Thymus (tissue), 14 donors: ENCODE measurements at places on chromosomes 16 and 17. TPM values are rescaled to one million over a fixed set of nuclear protein-coding genes. Genes with fewer than 3 reads are reported as not detected.

GRCh38 chr17:2194889-2195335 is 108.7 kb downstream of the SMG6 start:
- peaks cover 58% of the 10 kb centered on the region for H3K4me1 ChIP-seq
- DNase-seq = no peak
- H3K27me3 ChIP-seq = no peaks in the 10 kb centered on the region

GRCh38 chr16:10954903-10955302 is 10.5 kb downstream of the CLEC16A start:
- DNase-seq = no peak
- H3K27ac ChIP-seq = no peak overlapping the region
- no peaks in the 10 kb centered on the region for H3K4me1 ChIP-seq
- peaks cover 9% of the 10 kb centered on the region for H3K36me3 ChIP-seq
- no peak overlapping the region for H3K4me3 ChIP-seq

- no peak overlapping the region for H3K27ac ChIP-seq
- no peak for DNase-seq
- H3K4me3 ChIP-seq = no peak overlapping the region
- H3K27me3 ChIP-seq = peaks cover 7% of the 10 kb centered on the region
Measured at GRCh38 chr17:76122431-76123190, 18.4 kb downstream of the FOXJ1 start.

- H3K27ac ChIP-seq = no peak overlapping the region
- no peaks in the 10 kb centered on the region for H3K4me1 ChIP-seq
- no peaks in the 10 kb centered on the region for H3K27me3 ChIP-seq
- no peaks in the 10 kb centered on the region for H3K36me3 ChIP-seq
- no peak for DNase-seq
Measured at GRCh38 chr17:68775969-68776368, 174.8 kb upstream of the FAM20A start.

- no peak for DNase-seq
- no peak overlapping the region for H3K4me3 ChIP-seq
- H3K27me3 ChIP-seq = no peaks in the 10 kb centered on the region
Measured at GRCh38 chr17:77965352-77965751, 6.8 kb downstream of the TNRC6C start.

GRCh38 chr17:41917679-41918313 is 955 bp downstream of the ACLY start:
- no peak overlapping the region for H3K27ac ChIP-seq
- peak overlapping the region; percentile 100 for H3K4me3 ChIP-seq
- peaks cover 25% of the 10 kb centered on the region for H3K4me1 ChIP-seq

DNA sequence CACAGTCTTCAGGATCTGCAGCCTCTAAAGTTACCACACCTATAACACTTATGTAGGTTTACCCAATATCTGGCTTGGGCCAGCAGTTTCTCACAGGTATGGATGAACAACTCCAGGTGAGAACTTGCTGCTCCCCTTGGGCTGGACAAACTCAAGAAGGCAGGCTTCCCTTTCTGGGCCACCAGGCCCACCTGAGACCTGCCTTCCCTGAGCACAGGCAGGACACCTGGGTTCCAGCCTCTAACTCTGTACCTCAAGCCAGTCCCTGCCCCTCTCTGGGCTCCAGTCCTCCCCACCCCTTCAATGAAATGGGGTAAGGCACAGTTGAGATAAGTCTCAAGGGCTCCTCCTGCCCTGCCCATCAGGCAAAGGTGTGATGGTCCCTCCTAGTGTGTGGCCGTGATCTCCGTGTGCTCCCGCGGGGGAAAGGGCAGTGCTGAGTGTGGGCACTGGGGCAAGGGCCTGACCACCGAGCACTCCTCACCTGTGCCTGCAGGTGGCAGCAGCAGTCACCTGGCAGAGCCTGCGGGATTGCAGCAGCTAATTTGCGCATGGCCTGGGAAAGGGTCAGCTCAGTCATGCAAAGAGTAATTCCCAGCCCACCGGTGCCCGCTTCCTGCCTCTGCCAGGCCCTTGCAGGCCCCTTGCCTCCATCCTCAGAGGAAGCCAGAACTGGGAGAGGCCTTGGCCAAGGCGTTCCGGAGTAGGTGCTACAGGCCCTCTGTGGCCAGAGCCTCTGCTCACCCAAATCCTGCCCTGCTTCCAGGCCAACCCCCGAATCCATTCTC is 28.2 kb upstream of the ADGRG1 start:
- peaks cover 33% of the 10 kb centered on the region for H3K4me1 ChIP-seq
- H3K4me3 ChIP-seq = no peak overlapping the region
- H3K36me3 ChIP-seq = no peaks in the 10 kb centered on the region
- peak; percentile 45 for DNase-seq
- no peaks in the 10 kb centered on the region for H3K27me3 ChIP-seq

DNA sequence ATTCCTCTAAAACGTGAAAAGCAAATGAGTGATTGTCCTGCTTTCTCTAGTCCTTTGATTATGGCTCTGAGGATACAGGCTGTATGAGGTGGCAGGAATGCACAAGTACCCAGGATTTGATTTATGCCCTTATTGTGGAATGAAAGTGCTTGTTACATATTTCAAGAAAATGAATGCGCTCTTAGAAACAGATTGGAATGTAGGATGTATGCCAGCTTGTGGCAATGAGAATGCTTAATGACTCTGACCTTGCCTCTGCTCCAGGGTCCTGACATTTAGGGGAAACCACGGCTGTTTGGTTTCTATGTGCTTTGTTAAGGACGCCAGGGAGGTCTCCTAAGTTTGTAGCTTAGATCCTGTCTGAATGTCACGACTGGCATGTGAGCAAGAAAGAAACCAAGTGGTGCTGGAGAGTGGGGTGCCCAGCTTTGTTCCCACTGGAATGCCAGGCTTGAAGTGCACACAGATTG is 22.0 kb downstream of the PRCD start:
- peaks cover 33% of the 10 kb centered on the region for H3K36me3 ChIP-seq
- no peak overlapping the region for H3K4me3 ChIP-seq
- no peak for DNase-seq
- peaks cover 25% of the 10 kb centered on the region for H3K4me1 ChIP-seq

- H3K36me3 ChIP-seq = peaks cover 80% of the 10 kb centered on the region
- H3K27ac ChIP-seq = no peak overlapping the region
- DNase-seq = no peak
- peaks cover 5% of the 10 kb centered on the region for H3K4me1 ChIP-seq
Measured at GRCh38 chr16:57469046-57469445, 6.6 kb downstream of the POLR2C start.

GRCh38 chr17:2271985-2272702 is 31.4 kb downstream of the SMG6 start:
- peaks cover 3% of the 10 kb centered on the region for H3K4me1 ChIP-seq
- H3K27ac ChIP-seq = no peak overlapping the region
- no peak for DNase-seq
- no peaks in the 10 kb centered on the region for H3K36me3 ChIP-seq
- H3K27me3 ChIP-seq = no peaks in the 10 kb centered on the region
- no peak overlapping the region for H3K4me3 ChIP-seq

- DNase-seq = no peak
- no peak overlapping the region for H3K4me3 ChIP-seq
- no peak overlapping the region for H3K27ac ChIP-seq
- H3K27me3 ChIP-seq = no peaks in the 10 kb centered on the region
- no peaks in the 10 kb centered on the region for H3K36me3 ChIP-seq
- H3K4me1 ChIP-seq = no peaks in the 10 kb centered on the region
Measured at GRCh38 chr17:44920565-44920940, 5.3 kb upstream of the GFAP start.

- H3K27me3 ChIP-seq = no peaks in the 10 kb centered on the region
- H3K27ac ChIP-seq = peak overlapping the region; percentile 60
- no peak overlapping the region for H3K4me3 ChIP-seq
- peaks cover 26% of the 10 kb centered on the region for H3K4me1 ChIP-seq
- peak; percentile 24 for DNase-seq
Measured at GRCh38 chr17:41717408-41718286, 5.5 kb downstream of the GAST start.

- DNase-seq = no peak
- peaks cover 13% of the 10 kb centered on the region for H3K4me1 ChIP-seq
- H3K27ac ChIP-seq = no peak overlapping the region
- H3K4me3 ChIP-seq = peak overlapping the region; percentile 84
- no peaks in the 10 kb centered on the region for H3K36me3 ChIP-seq
Measured at GRCh38 chr16:2883458-2883908, 468 bp downstream of the FLYWCH2 start.

DNA sequence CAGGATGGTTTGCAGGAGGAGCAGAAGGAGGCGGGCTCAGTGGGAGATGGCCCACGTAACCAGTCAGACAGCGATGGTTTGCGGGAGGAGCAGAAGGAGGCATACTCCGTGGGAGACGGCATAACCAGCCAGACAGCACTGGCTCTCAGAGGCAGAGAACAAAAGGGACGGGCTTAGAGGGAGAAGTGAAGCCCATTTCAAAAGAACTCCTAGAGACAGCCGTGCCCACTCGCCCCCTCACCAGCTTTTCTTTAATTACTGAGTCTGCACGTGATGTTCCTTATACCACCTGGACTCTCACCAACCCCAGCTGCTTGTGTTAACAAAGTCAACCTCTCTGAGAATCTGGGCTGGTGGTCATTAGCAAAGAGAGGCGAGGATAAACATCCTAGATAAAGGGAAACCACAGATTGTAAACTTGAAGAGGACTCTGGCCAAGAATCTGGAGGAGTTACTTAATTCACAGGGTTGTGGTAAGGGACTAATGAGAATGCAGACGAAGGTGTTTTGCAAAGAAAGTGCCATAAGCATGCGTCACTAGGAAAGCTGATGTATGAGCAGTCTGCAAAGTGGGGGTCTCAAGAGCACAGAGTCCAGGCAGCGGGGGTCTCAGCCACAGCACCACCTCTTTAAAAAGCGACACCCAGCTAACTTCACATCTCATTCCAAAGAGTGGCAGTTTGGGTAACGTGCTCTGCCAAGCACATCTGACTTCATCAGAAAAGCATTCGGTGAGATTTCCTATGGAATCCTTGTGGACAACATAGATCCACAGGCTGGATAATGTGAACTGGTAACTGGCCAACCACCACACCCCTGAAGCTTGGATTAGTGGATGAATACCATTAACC is 51.7 kb downstream of the NXN start:
- H3K27ac ChIP-seq = peak overlapping the region; percentile 76
- H3K36me3 ChIP-seq = no peaks in the 10 kb centered on the region
- no peaks in the 10 kb centered on the region for H3K27me3 ChIP-seq
- no peak overlapping the region for H3K4me3 ChIP-seq
- peaks cover 9% of the 10 kb centered on the region for H3K4me1 ChIP-seq

FZD2 gene
- total RNA-seq = 0.80 TPM

DNASE1L2 gene
- 0.99 TPM for total RNA-seq

TBC1D3I gene
- not detected for total RNA-seq

RNF167 gene
- total RNA-seq = 73.0 TPM

PDILT gene
- total RNA-seq = not detected

TOX3 gene
- 0.90 TPM for total RNA-seq

OGFOD1 gene
- 26.0 TPM for total RNA-seq

MYOCD gene
- 0.05 TPM for total RNA-seq

HCRT gene
- 0.19 TPM for total RNA-seq

RFWD3 gene
- total RNA-seq = 29.7 TPM

CCL3 gene
- 15.9 TPM for total RNA-seq
